Activated T-helper 9 cell treated with anti-CD3 and anti-CD28 coated beads, Interleukin-2, amount 50 U/mL, for 16 hours (primary cell): ENCODE measurements at places on chromosomes 16 and 17.

- DNase-seq: no peak
Observed at GRCh38 chr16:79876332-79876730, 275.8 kb upstream of the MAF start.

- DNase-seq: no peak
Observed at GRCh38 chr16:7601100-7601499, 268.5 kb downstream of the RBFOX1 start.

- no peak for DNase-seq
Observed at GRCh38 chr17:78238823-78239488, 7.5 kb downstream of the TMEM235 start.

GRCh38 chr17:71180801-71181385, 939.9 kb upstream of the SOX9 start:
- DNase-seq: no peak

DNA sequence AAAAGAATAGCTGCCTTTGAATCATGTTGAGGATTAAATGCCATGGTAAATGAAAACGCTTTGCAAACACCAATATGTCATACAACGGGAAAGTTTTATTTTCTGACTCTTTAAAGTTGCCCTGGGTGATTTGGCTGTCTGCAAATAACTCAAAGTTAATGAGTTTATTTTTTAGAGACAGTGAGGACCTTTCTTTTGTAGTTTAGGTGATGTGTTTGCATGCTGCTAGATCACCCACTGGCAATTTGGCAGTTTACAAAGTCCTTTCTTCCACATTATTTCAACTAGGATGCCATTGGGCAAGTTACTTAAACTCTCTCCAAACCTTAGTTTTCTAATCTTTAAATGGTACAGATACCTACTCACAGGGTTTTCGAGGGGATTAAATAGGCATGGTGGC, 37.8 kb downstream of the GDE1 start:
- DNase-seq: no peak

DNA sequence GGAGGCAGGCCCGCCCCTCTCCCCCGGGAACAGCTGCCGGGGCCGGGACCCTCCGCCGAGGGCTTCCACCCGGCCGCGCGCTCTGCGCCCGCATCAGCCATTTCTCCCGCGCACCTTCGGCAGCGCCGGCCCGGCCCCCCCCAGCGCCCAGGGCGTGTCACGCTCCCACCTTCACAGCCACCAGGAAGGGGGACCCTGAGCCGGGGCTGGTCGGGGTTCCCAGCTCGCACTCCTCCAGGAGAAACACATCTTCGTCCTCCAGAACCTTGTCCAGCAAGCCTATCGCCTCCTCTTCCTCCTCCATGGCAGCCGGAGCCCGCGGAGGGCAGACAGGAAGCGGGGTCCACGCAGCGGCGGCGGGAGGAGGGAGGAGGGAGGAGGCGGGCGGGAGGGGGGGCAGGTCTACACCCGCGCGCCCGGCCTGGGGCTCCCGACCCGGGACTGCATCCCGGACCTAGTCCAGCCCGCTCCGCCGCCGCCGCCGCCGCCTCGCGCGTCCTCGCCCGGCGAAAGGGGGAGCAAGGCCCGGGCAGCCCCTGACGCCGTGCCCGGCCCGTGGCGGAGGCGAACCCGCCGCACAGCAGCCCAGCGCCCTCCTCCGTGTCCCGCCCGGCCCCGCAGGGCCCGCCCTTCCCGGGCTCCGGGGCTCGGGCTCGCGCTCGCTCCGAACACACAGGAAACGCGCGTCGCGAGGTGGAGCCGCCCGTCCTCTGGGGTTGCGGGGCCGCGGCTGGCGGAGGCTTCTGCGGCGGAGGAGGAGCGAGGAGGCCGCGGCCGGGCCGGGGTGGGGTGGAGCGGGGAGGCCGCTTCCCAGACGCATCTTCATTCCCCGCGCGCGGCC, 70.8 kb downstream of the ABR start:
- peak; percentile 49 for DNase-seq

- DNase-seq: no peak
Observed at GRCh38 chr17:74326506-74326905, 480 bp downstream of the KIF19 start.

DNA sequence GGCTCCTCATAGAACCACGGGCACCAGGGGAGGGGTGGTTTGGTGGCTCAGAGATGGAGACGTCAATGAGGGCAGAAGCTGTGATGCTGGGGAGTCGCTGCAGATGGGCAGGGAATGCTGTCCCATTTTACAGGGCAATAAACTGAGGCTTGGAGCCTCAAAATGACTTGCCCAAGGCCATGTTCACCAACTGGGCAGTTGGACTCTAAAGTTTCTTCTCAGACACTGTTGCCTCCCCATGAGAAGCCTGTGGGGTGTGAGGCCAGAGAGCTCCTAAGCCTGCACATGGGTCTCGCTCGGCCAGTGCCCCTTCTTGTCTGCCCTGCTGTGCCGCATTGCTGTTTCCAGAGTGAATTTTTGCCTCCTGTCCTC, 38.6 kb downstream of the CPNE2 start:
- no peak for DNase-seq

- no peak for DNase-seq
Observed at GRCh38 chr16:87409153-87409552, 17.0 kb downstream of the MAP1LC3B start.

DNA sequence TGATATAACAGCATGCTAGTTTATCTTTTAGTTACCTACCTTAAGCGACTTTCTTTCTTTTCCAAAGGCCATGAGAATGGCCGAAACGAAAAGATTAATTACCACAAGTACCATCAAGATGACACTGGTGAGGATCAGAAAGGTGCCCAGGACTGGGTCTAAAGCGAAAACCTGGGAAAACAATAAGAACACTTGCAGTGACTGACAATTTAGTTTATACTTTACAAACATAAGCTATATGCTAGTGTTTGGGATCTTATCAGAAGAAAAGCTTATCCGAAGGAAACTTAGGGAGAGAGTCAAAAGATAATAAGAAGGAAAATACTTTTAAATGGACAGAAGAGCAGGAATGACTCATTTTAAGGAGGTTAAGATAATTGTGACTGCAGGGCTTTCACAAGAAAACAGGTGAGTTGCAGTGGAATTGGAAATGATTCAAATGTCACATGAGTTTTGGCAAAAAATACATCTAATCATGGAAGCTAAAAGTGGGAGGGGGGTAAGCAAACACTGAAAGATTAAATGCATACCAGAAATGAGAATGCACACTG, 34.8 kb downstream of the IST1 start:
- no peak for DNase-seq

DNA sequence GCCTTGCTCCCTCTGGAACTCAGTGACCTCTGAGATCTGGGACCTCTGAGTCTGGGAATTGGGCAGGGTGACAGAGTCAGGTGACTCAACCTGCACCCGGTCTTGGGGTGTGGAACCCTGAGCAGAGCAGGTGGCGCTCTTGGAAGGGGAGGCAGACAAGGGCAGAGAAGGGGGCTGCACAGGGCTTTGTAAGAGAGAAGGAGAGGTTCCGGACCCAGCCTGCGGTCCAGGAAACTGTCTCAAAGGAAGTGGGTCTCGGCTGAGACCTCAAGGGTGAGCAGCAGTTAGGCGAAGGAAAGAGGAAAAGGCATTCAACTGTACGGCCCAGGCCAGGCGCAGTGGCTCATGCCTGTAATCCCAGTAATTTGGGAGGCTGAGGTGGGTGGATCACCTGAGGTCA, 10.0 kb upstream of the RIPOR1 start:
- no peak for DNase-seq

DNA sequence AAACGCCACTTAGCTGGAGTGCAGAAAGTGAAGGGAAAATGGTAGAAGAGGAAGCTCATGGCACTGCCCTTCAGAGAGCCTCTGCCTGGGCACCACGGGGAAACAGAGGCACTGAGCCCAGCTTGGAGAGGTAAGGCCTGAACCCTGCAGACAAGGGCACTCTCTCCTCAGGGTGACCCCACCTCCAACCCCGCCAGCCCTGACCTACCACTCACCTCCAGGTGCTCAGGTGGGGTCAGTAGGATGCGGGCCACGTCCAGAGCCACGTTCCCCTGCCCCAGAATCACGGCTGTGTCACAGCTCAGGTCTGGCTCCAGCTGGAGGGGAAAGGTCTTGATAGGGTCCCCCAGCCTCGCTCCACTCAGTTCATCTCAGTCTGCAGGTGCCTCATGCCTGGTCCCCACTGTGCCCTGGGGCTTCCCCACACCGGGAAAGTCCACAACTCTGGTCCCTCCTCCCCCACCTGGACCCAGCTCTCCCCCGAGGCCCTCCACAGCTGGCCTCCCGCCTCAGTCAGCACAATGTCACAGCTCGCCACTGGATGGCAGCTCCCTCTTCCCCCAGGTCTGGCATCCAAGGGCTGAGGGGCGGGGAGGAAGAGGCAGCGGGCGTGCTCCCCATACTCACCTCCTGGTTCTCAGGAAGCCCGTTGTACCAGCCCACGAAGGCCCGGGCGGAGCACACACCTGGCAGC, 6.0 kb upstream of the GRIN2C start:
- DNase-seq: no peak

- no peak for DNase-seq
Observed at GRCh38 chr17:51456942-51457341, 196.6 kb downstream of the UTP18 start.

DNA sequence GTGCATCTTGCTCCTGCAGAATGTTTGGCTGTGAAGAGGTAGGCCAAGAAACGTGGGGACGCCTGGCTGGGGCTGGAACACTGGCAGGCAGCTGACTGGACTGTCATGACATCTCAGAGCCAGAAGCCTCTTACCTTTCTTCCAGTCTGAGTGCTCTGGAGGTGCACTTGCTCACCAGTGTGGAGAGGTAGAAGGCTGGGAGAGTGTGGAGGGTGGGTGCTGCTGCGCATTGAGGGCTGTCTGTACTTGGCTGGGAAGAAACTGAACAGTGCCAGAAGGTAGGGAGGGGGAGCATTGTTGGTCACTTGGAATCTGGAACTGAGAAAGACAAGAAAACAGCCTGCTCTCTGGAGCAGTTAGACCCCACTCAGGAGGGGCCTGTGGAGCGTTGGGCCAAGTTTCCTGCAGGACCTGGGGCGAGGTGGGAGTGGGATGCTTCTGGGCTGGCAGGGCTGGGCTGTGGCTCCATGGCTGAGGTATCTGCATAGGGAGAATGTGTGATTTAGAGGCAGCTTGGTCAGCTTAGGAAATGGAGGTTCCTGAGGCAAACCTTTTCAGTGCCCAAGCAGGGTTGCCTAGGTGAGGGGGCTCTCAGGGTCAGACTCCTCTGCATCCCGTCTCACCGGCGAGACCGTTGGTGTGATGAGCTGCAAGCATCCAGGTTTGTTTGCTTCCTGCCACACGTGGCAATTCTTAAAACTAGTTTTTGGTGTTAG, 55.1 kb downstream of the KSR1 start:
- DNase-seq: no peak

DNA sequence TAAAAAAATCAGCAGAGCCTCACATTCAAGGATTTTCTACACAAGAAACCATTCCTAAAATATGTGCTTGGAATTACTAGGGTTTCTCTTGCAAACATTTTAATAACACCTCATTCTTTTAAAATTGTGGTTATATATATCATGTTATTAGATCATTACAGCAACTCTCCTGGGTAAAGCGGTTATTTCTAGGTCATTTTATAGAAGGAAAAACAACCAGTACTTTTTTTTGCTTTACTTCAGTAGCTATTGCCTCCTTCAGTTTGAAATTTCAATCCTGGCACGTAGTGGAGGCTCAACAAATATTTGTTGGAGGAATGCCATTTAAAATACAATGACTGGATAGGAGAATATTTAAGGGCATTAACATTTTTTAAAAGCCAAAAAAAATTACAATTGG, 220.6 kb downstream of the CDRT15L2 start:
- DNase-seq: no peak

- DNase-seq: no peak
Observed at GRCh38 chr16:27152801-27153200, 50.5 kb upstream of the KDM8 start.

- DNase-seq: no peak
Observed at GRCh38 chr17:28131599-28131998, 89.1 kb downstream of the NLK start.

DNA sequence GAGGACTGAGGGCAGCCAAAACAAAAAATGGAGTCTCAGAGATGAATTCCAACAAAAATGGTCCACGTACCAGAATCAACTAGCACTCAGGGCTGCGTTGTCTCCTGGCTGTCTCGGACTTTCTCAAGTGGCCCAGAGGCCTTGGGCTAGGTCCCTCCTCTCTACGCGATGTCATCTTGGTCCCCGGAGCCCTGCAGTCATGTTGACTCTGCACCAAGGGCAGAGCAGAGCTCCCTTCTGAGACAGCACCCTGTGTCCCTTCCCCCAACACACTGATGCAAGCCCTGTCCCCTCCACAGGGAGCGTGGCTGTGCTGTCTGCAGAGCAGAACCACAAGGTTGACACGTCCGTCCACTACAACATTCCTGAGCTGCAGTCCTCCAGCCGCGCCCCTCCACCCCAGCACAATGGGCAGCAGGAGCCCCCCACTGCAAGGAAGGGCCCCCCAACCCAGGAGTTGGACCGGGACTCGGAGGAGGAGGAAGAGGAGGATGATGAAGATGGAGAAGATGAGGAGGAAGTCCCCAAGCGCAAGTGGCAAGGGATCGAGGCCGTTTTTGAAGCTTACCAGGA, 20.8 kb downstream of the GINS2 start:
- no peak for DNase-seq

DNA sequence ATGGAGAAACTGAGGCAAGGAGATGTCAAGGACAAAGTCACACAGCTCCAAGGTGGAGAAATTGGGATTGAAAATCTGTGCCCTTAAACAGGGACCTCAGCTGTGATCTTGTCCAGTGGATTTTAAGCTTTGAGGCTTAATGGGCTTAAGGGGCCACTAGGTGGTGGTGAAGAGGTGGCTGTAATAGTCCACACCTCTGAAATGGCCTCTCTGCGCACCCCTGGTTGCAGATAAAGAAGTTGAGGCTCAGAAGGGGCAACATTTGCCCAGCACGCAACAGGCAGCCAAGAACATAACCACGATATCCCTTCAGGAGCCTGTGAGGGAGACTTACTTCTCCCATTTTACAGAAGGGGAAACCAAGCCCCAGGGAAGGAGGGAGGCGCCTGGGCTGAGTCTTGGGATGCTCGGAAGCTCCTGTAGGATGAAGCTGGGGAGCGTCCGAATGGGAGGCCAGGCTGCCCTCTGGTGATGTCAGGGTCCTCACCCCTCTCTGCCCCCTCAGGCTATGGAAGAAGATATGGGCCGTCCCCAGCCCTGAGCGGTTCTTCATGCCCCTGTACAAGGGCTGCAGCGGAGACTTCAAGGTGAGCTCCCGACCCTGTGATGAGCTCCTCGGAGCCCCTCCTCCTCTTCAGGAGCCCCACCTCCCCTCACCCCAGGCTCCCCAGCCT, 43.7 kb downstream of the IL21R start:
- DNase-seq: no peak

DNA sequence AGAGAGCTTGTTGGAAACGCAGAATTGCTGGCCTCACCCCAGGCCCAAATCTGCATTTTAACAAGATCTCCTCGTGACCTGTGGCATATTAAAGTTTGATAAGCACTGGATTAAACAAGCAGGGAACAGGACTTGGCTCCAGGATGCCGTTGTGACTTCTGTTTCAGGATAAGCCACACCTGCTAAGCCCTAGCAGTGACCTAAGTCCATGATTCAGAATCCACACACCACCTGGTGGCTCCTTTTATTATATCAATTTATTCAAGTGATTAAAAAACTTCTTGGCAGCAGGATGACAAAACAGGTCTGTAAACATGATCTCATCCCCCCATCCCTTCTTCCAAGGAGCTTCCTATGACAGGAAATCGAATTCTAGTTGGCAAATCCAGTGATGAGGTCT, 9.1 kb downstream of the NAGPA start:
- DNase-seq: no peak
